Activated naive CD4-positive, alpha-beta T cell treated with anti-CD3 and anti-CD28 coated beads for 36 hours (primary cell): ENCODE measurements at places on chromosomes 16 and 17. TPM values are rescaled to one million over a fixed set of nuclear protein-coding genes. Genes with fewer than 3 reads are reported as not detected.

MYOCD gene
- not detected for total RNA-seq

NOD2 gene
- 1.2 TPM for total RNA-seq

ATF7IP2 gene
- total RNA-seq: 17.6 TPM

HBM gene
- not detected for total RNA-seq

PYY gene
- not detected for total RNA-seq

PERCC1 gene
- total RNA-seq: not detected

TMEM114 gene
- total RNA-seq: not detected

SOX9 gene
- not detected for total RNA-seq

RHBDF2 gene
- 13.3 TPM for total RNA-seq

UBB gene
- total RNA-seq: 1,579 TPM

MT1X gene
- total RNA-seq: 49.9 TPM

CARHSP1 gene
- total RNA-seq: 49.6 TPM

B4GALNT2 gene
- total RNA-seq: 0.02 TPM

CTU2 gene
- total RNA-seq: 46.1 TPM

SYNGR3 gene
- total RNA-seq: 7.2 TPM

KRT25 gene
- not detected for total RNA-seq

C17orf78 gene
- not detected for total RNA-seq

AIPL1 gene
- total RNA-seq: not detected

CXCL16 gene
- 2.0 TPM for total RNA-seq

RAB37 gene
- 2.1 TPM for total RNA-seq

RGS11 gene
- not detected for total RNA-seq

TMC7 gene
- total RNA-seq: not detected

KRTAP4-12 gene
- not detected for total RNA-seq

ATP2A1 gene
- total RNA-seq: 5.3 TPM

STX1B gene
- total RNA-seq: 0.72 TPM

TRPV2 gene
- 24.8 TPM for total RNA-seq

CDH1 gene
- total RNA-seq: 1.7 TPM

COG4 gene
- 48.7 TPM for total RNA-seq

IGSF6 gene
- total RNA-seq: not detected

NOXO1 gene
- total RNA-seq: not detected

SEPTIN12 gene
- not detected for total RNA-seq

HID1 gene
- total RNA-seq: 0.91 TPM

CYGB gene
- not detected for total RNA-seq

HS3ST3B1 gene
- 26.0 TPM for total RNA-seq

SOST gene
- not detected for total RNA-seq

LHX1 gene
- not detected for total RNA-seq

KCNH6 gene
- total RNA-seq: not detected

CACNG5 gene
- not detected for total RNA-seq

COPZ2 gene
- 2.4 TPM for total RNA-seq

NPIPA2 gene
- 4.1 TPM for total RNA-seq

TCAP gene
- 1.1 TPM for total RNA-seq

CCL23 gene
- not detected for total RNA-seq

TOB1 gene
- total RNA-seq: 40.7 TPM

SYNGR2 gene
- 103 TPM for total RNA-seq

SLC13A2 gene
- not detected for total RNA-seq

ASGR1 gene
- total RNA-seq: 1.5 TPM

CCL16 gene
- not detected for total RNA-seq

ACSM5 gene
- total RNA-seq: not detected
